ENCODE measurements at places on chromosomes 7 and 10.
A peak's percentile ranks its signal among the peaks of the same experiment; 100 is the strongest.

GRCh38 chr7:89334797-89335196, 539.3 kb upstream of the TEX47 start:
- no peak for DNase-seq

- DNase-seq, result no peak
These were observed 127.7 kb downstream of the ATXN7L1 start for GRCh38 chr7:105748701-105749100.

- no peak for DNase-seq
These were observed 293.4 kb downstream of the GFRA1 start for GRCh38 chr10:115979576-115979975.

DNA sequence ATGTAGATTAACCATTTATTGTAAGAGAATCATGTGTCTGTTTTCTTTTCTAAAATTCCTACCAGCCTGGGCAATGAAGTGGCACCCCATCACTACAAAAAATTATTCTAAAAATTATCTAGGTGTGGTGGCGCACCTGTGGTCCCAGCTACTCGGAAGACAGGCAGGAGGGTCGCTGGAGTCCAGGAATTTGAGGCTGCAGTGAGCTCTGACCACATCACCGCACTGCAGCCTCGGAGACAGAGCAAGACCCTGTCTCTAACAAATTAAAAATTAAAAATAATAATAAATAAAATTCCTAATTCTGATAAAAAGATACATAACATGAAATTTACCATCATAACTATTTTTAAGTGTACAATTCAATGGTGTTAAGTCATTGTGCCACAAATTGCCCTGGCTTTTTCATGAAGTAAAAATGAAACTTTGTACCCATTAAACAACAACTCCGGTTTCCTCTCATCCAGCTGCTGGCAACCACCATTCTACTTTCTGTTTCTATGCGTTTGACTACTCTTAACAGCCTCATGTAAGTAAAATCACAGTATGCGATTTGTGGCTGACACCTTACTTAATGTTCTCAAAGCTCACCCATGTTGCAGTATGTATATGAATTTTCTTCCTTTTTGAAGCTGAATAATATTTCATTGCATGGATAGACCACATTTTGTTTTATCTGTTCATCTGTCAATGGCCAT, 20.6 kb upstream of the USP6NL start:
- no peak for DNase-seq

GRCh38 chr10:48302515-48303476, 3.7 kb upstream of the MAPK8 start:
- DNase-seq, result no peak

DNA sequence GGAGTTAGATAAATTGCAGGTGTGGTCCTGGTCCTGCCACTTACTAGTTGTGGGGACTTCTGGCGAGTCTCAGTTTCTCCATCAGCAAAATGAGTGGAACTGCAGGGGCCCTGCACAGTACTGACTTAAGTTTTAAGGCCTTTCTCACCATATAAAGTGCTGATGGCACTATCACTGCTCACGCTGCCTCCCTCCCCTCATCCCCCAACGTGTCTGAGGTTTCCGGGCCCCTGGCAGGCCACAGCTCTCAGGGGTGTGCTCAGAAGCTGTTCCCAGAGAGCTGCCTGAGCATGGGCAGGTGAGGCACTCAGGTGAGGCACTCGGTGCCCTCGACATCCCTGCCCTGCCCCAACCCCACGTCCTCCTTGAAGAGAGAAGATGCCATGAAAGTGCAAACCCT, 74.2 kb downstream of the VOPP1 start:
- DNase-seq, result no peak

- DNase-seq, result peak; percentile 87
These were observed 5.4 kb downstream of the ARHGAP21 start for GRCh38 chr10:24718031-24718855.

- DNase-seq, result no peak
These were observed 474.1 kb upstream of the STEAP1 start for GRCh38 chr7:89680161-89680560.

- DNase-seq, result peak; percentile 59
These were observed at the start of gene PROSER2 for GRCh38 chr10:11823122-11823988. TSS of gene PROSER2 (plus strand) at chr10:11823356. CDS start at chr10:11852078, 28,722 bp downstream.

- DNase-seq, result no peak
These were observed 4.9 kb upstream of the RHOBTB1 start for GRCh38 chr10:60948851-60949250.
